ENCODE measurements at places on chromosomes 5 and 9.

DNA sequence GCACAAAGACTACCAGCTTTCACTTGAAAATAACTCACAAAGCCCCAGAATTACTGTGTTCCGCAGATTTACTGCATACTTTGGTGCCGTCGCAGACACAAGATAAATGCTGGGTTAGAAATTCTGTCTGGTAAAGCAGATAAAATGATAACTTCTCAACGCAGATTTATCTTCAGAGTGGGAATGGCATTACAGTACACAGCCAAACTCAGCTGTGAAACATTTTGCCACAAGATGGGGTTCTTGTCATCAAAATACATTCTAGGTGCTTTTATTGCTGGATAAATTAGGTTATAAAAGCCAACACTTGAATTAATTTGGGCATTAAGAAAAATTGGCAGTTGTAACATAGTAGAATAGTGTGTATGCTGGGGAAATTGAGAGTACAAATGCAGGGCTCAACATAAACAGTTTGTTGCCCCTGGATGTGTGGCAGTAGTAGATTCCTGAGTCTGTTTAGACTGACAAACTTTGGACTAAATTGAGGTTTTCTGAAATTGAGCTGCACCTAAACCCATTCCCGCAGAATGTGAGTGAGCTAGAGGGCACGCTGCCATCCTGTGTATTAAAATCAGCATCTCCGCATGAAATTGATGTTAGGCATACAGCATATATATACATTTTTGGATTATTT is 61.1 kb downstream of the LMNB1 start:
- no peak for DNase-seq

- DNase-seq = peak; percentile 6
These were observed 410.1 kb downstream of the DMRT2 start for GRCh38 chr9:1460143-1460769.

DNA sequence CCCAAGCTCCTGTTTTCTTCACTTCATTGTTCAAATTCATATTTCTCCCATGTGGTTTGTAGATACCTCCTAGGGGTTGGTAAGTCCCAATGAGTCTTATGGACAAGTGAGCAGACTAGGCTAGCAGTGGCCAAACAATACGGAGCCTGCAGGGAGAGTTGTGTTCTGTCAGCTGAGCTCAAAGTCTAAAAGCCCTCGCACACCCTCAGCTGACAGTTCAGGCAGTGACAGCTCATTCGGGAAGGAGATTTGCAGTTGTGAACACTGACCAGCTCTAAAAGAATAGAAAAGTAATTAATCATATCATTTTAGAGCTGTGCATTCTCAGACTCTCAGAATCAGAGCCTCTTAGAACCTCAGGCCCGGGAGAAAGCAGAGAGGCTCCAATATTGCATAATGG is 95.1 kb downstream of the SH3TC2 start:
- DNase-seq = no peak

- no peak for DNase-seq
These were observed 67.8 kb downstream of the JAK2 start for GRCh38 chr9:5052838-5053237.

GRCh38 chr9:129863059-129863690 is 27.9 kb downstream of the USP20 start:
- DNase-seq = no peak

GRCh38 chr9:71704796-71705195 is 63.5 kb downstream of the CEMIP2 start:
- no peak for DNase-seq

Data from NCI-H774 (cell line).